ENCODE measurements at places on chromosomes 3 and 15. TPM values are rescaled to one million over a fixed set of nuclear protein-coding genes. Genes with fewer than 3 reads are reported as not detected.

The IQCH gene
- total RNA-seq = 7.7 TPM

The CISH gene
- 30.8 TPM for total RNA-seq

The GOLGA8O gene
- total RNA-seq = 2.5 TPM

DNA sequence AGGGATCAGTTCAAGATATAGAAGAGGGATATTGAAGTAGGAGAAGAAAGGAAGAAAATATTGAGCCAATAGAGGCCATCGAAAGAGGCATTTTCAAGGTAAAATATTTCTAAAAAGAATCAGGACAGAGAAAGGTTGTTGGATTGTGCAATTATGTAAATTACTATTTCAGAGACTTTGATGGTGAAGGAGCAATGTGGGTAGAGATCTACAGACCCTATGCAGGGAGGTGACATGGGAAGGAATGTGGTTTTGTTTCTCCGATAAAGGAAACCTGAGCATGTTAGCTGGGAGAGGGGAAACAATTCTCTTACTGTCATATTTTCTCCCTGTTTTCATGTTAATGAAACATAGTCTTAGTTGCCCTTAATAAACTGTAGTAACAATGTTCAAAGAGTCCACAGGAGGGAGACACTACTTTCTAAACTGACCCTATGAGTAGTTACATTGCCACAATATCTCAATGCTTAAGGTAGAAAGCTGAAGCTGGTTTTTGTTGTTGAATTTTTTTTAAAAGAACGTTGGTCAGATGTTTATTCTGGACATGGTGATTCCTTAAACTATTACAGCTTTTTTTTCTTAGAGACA is 133.3 kb downstream of the GRM7 start:
- no peak overlapping the region for H3K4me3 ChIP-seq
- H3K36me3 ChIP-seq = no peaks in the 10 kb centered on the region
- H3K27me3 ChIP-seq = no peaks in the 10 kb centered on the region
- no peaks in the 10 kb centered on the region for H3K4me1 ChIP-seq
- peak; percentile 39 for DNase-seq

- no peaks in the 10 kb centered on the region for H3K27me3 ChIP-seq
- no peak for DNase-seq
Measured at GRCh38 chr3:192181151-192181550, 546.2 kb downstream of the FGF12 start.

DNA sequence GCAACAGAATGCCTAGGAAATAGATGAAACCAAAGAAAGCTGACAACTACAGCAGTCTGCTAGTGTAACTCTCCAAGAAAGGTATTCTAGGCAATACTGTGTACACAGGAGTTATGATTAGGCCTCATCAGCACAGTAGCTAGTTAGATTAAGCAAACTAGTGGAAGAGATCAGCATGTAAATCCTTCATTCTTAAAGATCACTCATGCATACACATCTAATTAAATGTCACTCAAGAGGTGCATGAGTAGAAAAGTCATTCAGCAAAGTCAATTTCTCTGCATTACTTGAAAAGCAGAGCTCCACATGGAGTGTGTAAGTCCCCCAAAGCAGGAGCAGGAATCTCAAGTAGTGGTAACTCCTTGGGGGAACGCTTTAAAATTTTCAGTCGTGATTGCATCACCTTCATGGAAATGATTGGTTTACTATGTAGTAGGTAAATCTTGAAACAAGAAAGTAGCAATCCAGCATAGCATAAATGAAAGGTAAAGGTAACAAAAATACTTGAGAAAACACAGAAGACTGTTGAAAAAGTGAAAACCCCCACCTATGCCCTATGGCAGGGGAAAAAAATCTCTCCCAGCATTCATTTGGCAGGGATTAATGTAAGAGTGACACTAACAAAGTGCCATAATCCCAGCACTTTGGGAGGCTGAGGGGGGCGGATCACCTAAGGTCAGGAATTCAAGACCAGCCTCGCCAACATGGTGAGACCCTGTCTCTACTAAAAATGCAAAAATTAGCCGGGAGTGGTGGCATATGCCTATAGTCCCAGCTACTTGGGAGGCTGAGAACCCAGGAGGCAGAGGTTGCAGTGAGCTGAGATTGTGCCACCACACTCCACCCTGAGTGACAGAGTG is 29.4 kb upstream of the PPIB start:
- H3K27ac ChIP-seq = no peak overlapping the region
- H3K36me3 ChIP-seq = peaks cover 3% of the 10 kb centered on the region
- peak; percentile 10 for DNase-seq

GRCh38 chr15:44698641-44699040 is 12.5 kb downstream of the PATL2 start:
- no peaks in the 10 kb centered on the region for H3K36me3 ChIP-seq
- no peak for DNase-seq
- no peak overlapping the region for H3K4me3 ChIP-seq
- no peaks in the 10 kb centered on the region for H3K4me1 ChIP-seq

DNA sequence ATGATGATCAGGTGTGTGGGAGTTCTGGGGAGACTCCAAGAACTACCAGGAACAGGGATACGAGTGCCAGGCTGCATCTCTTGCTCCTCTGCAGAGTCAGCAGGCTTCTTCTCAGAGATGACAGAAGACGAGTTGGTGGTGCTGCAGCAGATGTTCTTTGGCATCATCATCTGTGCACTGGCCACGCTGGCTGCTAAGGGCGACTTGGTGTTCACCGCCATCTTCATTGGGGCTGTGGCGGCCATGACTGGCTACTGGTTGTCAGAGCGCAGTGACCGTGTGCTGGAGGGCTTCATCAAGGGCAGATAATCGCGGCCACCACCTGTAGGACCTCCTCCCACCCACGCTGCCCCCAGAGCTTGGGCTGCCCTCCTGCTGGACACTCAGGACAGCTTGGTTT is 7.9 kb downstream of the PRRT3 start:
- H3K27me3 ChIP-seq = no peaks in the 10 kb centered on the region
- peaks cover 11% of the 10 kb centered on the region for H3K4me1 ChIP-seq

GRCh38 chr3:35275768-35276167 is 363.6 kb upstream of the ARPP21 start:
- no peaks in the 10 kb centered on the region for H3K36me3 ChIP-seq
- no peak overlapping the region for H3K4me3 ChIP-seq
- H3K27ac ChIP-seq = no peak overlapping the region

DNA sequence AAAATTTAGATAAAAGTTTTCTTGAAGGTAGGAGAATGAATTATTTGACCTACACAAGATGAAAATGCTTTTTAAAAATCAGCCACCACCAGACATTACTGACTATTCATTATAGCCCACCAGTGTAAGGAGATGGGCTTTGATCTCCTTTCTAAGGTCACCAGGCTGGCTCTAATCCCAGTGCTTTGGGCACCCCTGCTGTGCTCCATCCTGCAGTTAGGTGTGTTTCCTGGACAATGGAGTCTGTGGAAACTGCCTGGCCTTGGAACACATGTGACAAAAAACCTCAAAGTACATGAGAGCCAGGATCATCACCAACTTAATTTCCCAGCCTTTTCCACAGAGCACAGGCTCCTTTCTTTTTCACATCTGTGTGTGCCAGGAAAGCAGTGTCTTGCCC is 260.9 kb downstream of the CHST2 start:
- no peak overlapping the region for H3K4me3 ChIP-seq
- H3K36me3 ChIP-seq = no peaks in the 10 kb centered on the region
- H3K27ac ChIP-seq = no peak overlapping the region
- no peaks in the 10 kb centered on the region for H3K4me1 ChIP-seq
- no peaks in the 10 kb centered on the region for H3K27me3 ChIP-seq
